Ammon's horn (tissue), 1 donor: ENCODE measurements at places on chromosomes 6 and 20.

GRCh38 chr6:135084916-135085269 is 30.3 kb upstream of the HBS1L start:
- DNase-seq, result no peak

DNA sequence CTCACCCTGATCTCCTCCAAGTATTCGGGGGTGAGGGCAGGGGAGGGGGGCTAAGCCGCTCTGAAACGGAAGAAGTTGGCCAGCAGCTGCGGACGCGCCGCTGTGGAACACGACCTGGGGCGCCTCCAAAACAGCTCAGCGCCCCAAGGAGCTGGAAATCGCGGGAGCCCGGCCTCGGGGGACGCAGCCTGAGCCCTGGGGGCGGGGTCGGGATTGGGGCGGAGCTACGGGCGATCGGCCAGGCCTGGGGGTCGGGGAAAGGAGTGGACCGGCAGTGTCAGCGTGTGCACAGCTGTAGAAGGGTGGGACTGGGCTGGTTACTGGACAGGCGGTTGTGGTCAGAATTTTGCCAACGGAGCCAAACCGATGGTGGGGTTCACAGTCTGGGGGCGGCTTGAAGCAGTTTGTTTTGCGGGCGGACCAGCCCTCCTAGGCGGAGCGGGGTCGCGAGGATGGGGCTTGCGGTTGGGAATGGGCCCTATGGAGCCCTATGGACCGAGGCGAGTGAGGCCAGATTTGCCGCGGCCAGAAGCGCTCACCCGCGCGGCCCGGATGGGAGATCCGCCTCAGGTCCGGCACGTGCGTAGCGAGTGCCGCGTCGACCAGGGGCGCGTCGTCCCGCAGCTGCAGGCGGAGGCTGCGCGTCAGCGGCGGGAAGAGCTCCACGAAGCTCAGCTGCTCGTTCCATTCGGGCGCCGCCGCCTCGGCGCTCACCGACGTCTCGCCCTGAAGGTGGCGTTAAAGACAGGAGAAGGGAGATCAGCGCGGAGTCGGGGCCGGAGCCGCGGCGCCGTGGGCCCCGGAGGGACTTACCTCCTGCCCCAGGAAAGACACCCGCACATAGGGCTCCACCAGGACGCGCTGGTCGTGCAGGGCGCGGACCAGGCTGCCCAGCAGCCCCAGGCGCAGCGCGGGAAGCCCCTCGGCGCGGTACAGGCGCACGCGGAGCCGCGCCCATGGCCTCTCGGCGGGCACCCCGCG is 14.3 kb upstream of the SPAG4 start:
- peak; percentile 76 for DNase-seq

GRCh38 chr6:169320013-169320412 is 66.4 kb upstream of the THBS2 start:
- DNase-seq, result no peak

GRCh38 chr6:89117211-89118108 is at the start of gene SRSF12:
Gene SRSF12 (minus strand): TSS chr6:89118071. CDS start chr6:89117887, 184 bp downstream.
- peak; percentile 29 for DNase-seq

GRCh38 chr6:137246791-137247202 is 27.6 kb upstream of the IFNGR1 start:
- DNase-seq, result peak; percentile 37

DNA sequence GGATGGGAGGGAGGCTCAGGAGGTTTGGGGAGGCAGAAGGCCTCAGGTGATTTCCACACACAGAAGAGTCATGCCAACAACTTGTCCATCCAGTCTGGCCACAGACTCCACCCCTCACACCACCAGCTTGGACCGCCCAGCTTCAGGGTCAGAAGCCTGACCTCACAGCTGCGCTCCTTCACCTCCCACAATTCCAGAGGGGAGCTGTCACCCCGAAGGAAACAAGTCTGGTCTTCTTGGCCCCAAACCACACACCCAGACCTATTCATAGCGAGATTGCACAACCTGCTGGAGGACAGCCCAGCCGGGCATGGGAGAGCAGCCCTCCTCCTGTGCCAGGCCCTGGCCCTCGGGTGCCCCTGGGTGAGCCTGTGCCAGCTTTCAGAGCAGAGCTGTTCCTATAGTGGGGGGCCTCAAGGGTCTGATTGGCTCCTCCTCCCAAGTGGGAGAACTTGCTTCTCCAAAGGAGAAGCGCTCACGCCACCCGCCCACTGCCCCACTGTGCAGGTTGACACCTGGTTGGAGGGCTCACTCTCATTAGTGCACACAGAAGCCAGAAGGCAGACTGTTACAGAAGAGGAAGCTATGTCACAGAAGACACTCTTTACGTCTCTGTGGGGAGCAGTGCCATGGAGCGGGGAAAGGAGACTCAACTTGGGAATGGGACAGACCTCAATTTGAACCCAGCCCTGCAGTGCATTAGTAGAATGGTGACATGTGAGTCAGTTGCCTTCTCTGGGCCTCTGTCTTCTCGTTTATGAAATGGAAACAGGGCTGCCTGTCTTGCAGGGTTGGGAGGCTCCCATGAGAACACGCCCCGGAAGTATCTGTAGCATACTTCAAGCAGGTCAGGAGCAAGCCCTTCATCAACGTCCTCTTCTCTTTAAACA is 128.8 kb downstream of the FOXO3 start:
- DNase-seq, result peak; percentile 50

DNA sequence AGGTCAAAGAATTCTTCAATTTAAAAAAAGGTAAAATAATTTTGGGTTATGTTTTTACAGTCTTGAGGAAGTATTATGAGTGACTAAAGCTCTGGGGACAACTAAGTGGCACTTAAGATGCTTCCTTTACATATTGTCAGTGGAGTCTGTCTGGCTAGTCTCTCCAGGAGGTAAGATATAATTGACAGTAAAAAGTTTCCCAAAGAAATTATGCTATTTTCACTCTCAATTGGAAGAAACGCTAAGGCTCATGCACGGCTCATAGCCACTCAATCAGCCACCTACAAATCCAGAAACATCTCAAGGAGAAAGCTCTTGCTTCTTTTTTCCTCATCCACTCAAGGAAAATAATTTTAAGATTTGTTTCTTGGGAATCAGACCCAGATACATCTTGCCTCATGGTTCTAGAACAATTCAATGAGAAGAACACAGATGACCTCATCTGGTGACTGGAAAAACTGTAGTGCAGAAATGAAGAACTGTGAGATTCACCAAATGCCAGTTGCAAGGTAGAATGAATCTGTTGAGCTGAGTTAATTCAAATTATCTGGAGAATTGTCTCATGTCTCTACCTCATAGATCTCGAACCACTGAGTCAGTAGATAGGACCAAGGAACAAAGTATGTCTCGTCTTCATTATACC is 252.9 kb downstream of the TPBG start:
- DNase-seq, result no peak

- DNase-seq, result no peak
These were observed 51.5 kb downstream of the DSTN start for GRCh38 chr20:17621229-17621968.

GRCh38 chr6:44053760-44054556 is 73.3 kb downstream of the MRPL14 start:
- no peak for DNase-seq

DNA sequence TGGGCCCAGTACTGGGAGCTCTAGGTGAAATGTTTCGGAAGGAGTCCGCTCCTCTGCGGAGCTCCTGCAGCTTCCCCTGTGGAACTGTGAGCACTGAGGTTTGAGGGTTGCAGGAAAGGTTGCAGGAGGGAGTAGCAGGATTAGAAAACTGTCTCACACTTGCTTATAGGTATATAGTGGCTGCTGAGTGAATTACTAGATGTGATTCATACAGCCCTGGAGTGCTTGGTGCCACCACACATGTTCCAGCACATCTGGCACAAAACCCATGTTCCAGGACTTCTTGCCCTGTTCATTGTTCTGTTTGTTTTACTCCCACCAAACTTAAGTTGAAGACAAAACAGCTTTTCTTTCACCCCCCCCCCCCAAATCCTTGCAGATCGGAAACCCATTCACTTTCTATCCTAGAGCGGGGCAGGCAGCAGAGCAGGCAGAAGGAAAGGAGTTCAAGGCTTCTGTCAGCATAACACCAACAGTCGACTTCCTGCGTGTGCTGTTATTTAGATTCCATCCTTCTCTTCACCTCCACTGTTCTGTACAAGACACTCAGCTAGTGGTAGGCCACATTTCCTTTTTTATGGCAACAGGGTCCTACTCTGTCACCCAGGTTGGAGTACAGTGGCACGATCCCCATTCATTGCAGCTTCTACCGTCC is 669 bp upstream of the PEX6 start:
- DNase-seq, result no peak
